ENCODE measurements at places on chromosomes 2 and 18.

- DNase-seq: no peak
Measured at GRCh38 chr2:23425885-23426262, 40.9 kb downstream of the KLHL29 start.

DNA sequence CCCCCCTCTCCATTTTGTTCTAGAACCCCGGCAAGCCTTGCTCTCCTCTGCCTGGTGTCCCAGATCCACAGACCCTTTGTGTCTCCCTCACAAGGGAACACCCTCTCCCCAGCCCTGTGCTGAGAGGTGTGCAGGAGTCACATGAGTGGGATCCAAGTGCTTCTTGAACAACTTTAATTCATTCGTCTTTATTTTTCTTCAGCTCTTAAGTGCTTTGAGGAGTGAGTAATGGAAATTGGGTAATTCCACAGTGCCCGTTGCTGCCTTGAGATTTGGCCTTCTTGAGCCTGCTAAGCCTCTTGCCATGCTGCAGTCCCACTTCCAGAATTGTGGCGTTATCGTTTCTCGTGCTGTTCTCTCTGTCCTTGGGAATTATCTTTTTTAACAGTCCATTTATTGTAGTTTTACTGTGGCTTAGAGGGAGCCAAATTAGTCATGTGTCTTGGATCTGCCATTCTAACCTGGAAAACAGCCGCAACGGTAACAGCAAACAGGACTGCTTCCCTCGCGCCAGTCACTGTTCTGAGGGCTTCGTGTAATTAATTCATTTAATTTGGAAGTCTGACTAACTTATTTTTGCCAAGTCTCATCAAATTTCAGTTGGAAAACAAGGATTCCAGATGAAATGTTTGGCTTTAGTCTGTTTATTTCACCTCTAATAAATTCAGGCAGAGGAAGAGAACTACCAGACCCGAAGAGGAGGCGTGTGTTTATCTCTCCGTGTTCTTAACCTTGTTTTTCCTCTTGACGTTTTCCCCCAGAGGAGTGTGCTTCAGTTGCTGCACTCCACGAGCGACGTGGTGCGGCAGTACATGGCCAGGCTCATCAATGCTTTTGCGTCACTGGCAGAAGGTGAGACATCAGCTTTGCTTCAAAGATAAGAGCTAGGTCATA, 72.0 kb downstream of the ARMC9 start:
- no peak for DNase-seq

- DNase-seq: no peak
Measured at GRCh38 chr18:42328931-42329330, 373.9 kb downstream of the PIK3C3 start.

DNA sequence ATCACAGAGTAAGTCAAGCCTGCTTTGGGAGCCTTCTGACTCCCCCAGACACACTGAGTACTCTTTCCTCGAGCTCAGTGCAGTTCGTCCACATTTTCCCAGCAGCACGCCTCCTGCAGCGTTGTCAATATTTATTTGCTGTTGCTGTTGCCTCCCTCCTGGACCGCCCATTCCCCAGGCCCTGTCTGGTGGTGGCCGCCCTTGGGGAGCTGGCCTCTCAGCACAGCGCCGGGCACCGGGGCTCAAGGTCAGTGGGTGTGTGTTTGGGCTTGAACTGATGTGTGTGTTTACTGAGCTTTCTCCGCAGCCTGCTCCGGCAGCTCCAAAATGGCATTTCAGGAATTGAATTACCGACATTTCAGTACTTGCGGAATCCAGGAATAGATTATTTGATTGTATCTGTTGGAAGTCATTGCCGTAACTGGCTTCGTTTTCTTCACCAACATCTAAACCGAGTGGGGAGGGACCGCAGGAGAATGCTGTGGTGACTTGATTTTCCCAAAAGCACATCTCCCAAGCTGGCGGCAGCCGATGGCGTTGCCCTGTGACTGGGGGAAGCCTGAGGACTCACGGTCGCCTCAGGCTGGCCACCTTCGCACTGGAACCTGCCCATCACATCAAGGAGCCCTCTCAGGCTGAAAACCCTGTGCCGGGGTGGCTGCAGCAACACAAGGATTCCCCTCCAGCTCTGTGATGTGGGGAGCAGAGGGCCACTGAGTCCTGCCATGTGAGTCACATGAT, 66.0 kb downstream of the HPCAL1 start:
- no peak for DNase-seq

- no peak for DNase-seq
Measured at GRCh38 chr2:237152361-237152760, 66.7 kb downstream of the COPS8 start.

DNA sequence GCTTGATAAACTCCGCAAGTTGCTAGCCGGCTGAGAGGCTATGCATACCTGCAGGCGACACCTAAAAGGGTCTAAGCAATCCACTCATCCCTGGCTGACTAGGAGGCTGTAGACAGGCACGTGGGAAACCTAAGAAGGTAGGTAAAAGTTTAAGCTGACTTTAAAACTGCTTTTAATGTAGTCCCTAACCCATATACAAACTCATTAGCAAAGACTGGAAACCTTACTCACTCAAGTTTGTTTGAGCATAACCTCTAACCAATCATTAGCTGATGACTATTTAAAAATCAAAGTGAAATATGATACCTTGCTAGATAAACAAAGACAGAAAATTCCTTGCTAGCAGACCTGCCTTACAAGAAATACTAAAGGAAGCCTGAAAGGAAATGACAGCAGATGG, 106.4 kb downstream of the EXOC6B start:
- DNase-seq: no peak

DNA sequence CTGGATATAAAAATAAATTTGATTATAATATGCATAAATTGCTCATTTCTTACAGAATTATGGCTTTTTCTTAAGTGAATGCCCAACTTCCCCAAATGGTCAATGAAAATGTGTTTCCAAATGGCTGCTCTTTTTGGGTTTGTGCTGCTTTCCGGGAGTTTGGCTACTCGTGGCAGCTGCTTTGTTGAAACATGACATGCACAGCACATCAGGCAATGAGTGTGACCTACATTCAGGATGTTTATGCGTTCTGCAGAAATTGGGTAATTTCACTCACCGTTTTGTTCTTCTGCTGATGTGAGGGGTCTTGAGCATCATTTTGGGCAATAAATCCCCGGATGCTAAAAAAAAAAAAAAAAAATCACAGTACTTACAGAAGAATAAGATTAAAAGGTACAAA, 825.0 kb upstream of the KLHL29 start:
- DNase-seq: no peak

DNA sequence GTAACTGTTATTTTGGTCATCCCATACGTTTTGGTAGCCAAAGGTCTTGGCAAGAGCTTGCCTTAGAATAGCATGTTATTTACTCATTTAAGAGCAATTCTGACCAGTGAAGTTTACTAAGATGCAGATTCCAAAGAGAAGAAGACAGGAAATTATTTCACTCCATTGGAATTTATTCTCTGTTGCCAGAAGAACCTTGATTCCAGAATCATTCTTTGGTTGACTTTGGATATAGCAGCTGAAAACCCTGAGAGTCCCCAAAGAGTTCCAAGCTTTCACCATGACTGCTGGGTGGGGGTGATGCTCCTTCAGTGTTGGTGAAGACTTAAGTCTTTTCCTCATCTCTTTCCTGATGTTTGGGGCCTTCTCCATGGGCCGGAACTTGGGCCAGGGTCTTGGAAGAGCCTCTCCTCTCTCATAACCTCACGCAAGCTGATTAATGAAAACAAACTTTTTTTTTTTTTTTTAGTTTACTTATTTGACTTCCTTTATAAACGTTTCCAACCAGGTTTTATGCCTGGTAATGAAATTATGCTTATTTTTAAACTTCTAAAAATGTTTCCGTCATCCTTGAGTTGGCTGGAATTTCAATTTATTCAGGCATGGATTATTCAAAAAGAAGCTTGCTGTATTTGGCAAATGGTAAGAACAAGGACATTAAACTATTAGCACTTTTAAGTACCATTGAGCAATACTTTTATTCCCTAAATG, 192.0 kb downstream of the MTX2 start:
- DNase-seq: no peak

GRCh38 chr2:237883951-237884446, 24.6 kb downstream of the RAMP1 start:
- no peak for DNase-seq

DNA sequence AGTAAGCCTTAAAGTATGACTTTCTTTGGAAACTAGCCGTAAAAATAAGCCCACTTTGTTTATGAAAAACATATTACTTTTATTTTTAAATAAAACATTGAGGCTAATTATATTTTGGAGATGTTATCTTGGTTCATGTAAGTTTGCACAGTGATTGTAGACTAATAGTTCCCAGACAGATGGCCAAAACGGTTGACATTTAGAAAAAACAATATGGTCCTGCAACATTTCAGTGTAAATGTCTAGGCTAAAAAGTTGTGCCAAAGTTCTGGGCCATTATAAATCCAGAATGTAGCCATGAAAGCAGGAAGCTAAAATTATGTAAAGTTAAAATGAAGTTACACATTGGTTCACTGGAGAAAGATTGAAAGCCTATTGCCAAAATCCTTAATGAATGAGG, 43.6 kb downstream of the SLC5A7 start:
- DNase-seq: no peak

- peak; percentile 94 for DNase-seq
Measured at GRCh38 chr2:235050980-235051351, 99.1 kb downstream of the SH3BP4 start.

DNA sequence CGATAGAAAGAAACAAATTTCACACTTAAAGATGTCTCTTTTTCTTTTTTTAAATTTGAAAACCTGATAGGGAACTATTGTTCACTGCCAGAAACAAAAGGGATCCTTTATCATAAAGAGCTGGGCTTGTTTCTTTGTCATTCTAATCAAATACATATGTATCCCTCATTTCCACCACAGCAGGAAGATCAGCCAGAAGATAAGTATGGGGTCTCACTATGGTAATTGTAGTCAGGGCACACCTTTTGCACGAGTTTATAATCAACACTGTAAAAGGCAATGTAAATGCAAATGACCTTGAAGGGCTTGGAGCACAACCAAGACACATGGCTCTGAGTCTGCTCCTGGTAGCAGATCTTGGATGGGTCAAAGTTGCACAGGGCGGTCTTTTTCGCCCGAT, 109.5 kb downstream of the NXPH2 start:
- no peak for DNase-seq

DNA sequence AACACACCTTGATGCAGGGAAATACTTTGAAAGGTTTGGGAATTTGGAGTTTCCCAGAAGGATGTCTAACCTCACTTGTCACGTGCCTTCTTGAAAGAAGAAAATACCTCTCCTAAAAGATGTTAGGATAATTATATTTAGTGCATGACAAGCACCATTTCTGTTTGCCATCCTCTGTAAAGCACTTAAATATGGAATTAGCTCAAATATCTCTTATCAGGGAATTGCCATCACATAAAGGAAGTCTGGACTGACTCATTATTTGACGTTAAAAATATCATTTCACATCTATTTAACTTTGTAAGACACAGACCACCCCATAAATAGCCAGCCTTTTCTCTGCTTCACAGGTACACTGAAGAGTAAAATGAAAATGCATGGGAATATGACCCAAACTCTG, 140.1 kb downstream of the STK39 start:
- DNase-seq: no peak

- DNase-seq: no peak
Measured at GRCh38 chr2:69685321-69686048, 41.9 kb upstream of the AAK1 start.

DNA sequence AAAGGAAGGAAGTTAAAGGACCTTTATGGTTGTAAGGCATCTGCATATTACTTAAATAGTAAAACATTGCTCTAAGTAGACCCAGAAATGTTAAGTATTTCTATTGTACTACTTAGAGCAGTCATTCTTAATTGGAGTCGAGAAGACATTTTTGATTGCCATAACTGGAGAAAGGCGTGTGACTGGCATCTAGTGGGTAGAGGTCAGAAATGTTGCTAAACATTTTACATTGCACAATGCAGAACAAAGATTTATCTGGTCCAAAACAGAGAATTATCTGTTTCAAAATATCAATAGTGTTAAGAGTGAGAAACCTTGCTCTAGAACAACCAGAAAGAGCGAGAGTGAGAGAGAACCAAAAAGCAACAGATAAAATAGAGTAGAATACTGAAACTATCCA, 23.3 kb upstream of the ROCK1 start:
- peak; percentile 45 for DNase-seq

DNA sequence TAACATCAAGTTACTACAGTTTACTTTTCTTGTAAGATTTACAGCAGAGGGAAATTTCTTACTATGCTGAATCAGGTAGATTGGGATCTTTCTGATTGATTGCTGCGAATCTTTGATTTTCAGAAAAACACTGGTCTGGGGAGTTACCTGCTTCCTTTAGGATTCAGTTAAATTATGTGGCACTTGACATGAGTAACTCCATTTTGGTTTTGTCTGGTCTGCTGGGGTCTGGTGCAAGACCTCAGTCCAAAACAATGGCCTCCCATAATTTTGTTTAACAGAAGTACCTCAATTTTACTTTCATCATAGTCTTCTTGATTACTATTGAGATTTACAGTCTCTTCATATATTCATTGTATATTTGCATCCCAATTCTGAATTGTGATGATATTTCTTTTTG, 775.5 kb downstream of the TRIB2 start:
- DNase-seq: no peak

DNA sequence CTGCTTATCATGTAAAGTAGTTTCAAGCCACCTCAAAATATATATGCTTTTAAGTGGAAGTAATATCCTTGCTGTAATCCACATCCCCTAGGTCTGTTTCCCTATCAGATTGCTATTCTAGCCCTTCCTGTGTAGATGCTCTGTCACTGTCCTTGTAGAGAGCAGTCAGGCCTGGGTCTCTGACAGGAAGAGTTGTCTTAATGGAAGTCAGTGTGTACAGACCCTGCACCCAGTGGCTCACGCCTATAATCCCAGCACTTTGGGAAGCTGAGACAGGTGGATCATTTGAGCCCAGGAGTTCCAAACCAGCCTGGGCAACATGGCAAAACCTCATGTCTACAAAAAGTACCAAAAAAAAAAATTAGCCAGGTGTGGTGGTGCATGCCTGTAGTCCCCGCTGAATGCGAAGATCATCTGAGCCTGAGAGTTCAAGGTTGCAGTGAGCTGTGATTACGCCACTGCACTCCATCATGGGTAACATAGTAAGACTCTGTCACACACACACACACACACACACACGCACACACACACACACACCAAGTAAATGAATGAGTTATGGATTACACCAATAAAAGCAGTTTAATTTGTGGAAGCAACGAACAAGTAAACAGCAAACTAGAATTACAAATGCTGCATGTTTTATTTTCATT, 70.2 kb upstream of the DSC1 start:
- no peak for DNase-seq

DNA sequence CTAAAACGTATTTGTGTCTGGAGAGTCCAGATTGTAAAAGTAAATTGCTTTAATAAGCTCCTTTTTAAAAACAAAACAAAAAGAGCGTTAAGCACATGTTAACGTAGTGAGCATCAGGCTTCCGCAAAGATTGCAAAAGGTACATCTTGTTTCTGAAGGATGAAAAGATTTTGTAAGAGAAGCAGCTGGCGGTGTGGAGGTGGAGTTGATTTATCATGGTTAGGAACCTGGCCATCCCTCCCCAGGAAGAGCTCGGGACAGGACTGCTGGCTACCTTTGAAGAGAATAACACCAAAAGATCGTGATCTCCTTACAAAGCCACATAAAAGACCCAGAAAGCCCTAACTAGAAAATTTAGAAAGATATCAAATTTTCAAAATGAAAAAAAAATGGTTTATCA, 132.2 kb downstream of the DNER start:
- DNase-seq: no peak

GRCh38 chr18:22257022-22257543, 87.7 kb downstream of the GATA6 start:
- no peak for DNase-seq
